Right renal cortex interstitium (tissue), 3 donors: ENCODE measurements at places on chromosomes 5 and 9. TPM values are rescaled to one million over a fixed set of nuclear protein-coding genes. Genes with fewer than 3 reads are reported as not detected.

GRCh38 chr9:85871008-85871407 lies 69.9 kb upstream of the NAA35 start:
- DNase-seq = no peak

DNA sequence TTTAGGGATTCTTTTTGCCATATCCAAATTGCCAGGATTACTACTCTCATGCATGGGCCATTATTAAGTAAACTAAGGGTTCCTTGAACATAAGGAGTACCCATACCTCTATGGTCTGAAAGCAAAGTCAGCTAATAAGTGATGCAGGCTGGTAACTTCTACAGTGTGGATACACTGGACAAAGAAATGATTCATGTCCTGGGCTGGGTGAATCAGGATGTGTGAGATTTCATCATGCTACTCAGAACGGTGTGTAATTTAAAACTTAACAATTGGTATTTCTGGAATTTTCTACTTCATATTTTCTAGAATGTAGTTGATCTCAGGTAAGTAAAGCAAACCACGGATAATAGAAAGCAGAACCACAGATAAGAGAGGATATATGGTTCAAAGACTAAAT lies 428.8 kb downstream of the CHSY3 start:
- no peak for DNase-seq

- DNase-seq = no peak
Measured at GRCh38 chr9:16784002-16784401, 86.5 kb downstream of the BNC2 start.

DNA sequence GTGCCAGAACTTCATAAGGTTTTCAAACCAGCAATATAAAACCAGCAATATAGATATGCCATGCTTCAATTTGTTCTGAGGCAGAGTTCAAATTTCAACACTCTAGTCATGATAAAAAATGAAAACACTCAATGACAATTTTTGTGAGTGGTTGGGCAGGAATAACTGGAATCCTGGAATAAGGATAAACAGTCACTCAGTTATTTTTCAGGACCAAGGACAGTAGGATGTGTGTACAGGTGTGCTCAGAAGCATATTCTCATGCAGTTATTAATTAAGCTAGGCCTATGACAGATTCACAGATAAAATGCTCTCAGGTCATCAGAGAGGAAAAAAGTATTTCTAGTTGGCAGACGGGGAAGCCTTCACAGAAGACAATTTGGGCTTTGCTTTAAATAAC lies 117.3 kb upstream of the PPP2R2B start:
- DNase-seq = no peak

GRCh38 chr5:76537073-76537543 lies 86.1 kb downstream of the F2RL2 start:
- DNase-seq = no peak

DNA sequence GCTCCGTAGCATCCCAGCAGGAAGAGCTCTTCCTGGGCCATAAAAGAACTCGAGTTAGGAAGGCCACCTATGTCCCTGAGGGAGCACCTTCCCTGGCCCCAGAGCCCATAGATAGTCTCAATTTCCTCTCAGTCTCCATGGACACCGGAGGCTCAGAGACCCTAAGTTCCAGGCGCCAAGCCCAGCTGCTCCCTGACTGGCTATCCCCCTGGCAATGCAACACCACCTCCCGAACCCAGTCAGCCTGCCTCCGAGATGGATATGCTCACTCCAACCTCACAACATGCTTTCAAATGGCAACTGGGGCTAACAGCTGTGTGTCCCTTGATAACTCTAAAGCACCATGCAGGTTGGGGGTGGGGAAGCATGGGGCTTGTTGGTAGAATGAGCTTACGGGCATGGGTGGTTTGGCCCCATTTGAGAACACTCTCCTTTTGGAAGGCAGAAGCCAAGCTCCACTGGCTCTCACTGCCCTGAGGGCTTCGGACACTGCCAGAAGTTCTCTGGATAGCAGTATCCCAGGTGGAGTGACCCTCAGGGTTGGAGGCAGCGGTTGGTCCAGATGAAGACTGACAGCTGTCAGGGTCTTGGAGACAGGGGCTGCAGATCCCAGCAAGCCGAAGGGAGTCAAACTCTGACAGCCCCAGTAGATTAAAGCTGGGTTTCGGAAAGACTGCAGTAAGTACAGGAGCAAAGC lies 165.3 kb downstream of the PAX5 start:
- DNase-seq = no peak

GRCh38 chr5:67164856-67165525 lies 31.6 kb downstream of the CD180 start:
- no peak for DNase-seq

DNA sequence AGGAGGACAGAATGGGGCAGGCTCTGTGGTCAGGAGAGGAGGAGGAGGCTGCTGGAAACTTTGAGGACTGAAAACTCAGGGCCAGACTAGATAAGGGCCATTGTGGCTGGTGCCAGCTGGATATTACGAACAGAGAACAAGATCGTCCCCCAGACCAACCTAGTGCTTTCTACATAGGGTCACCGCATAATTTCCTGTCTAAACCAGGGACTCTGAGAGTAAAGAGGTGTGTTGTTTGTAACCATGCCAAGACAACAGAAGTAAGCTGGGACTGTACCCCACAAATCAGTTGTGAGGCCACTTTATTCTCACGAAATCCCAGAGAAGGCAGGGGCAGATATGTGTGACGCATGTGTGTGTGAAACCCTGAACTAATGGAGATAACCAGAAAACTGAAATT lies 20.3 kb upstream of the GFPT2 start:
- DNase-seq = no peak

CYFIP2 gene
- polyA plus RNA-seq = 135 TPM

CDX1 gene
- polyA plus RNA-seq = 0.62 TPM

TESK1 gene
- polyA plus RNA-seq = 37.8 TPM

TMEM252 gene
- 6.4 TPM for polyA plus RNA-seq

BSPRY gene
- polyA plus RNA-seq = 9.6 TPM
